Mesendoderm (in vitro differentiated cells): ENCODE measurements at places on chromosomes 13 and 19.

GRCh38 chr19:51246164-51246552, 4.7 kb upstream of the SIGLECL1 start:
- H3K4me1 ChIP-seq: no peaks in the 10 kb centered on the region
- no peaks in the 10 kb centered on the region for H3K36me3 ChIP-seq
- no peak overlapping the region for H3K4me3 ChIP-seq
- H3K27ac ChIP-seq: no peak overlapping the region

DNA sequence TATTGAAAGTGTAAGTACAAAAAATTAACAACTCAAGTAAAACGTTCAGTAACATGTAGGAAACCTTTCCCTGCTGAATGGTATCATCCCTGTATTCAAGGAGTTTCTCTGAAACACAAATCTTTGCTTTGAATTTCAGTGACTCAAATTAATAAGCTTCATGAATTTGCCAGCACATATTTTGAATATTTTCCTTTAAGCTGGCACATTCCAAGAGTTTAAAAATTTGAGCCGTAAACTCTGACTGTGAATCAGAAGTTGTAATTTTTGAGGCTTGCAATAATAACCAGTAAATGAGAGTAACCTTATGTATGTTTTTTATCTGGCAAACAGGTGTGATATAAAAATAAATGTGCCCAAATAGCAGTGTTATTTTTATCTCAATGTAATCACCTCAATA, 1722.6 kb upstream of the PRR20A start:
- no peak for DNase-seq
- H3K4me1 ChIP-seq: no peaks in the 10 kb centered on the region
- H3K4me3 ChIP-seq: no peak overlapping the region
- no peaks in the 10 kb centered on the region for H3K27me3 ChIP-seq
- H3K27ac ChIP-seq: no peak overlapping the region

DNA sequence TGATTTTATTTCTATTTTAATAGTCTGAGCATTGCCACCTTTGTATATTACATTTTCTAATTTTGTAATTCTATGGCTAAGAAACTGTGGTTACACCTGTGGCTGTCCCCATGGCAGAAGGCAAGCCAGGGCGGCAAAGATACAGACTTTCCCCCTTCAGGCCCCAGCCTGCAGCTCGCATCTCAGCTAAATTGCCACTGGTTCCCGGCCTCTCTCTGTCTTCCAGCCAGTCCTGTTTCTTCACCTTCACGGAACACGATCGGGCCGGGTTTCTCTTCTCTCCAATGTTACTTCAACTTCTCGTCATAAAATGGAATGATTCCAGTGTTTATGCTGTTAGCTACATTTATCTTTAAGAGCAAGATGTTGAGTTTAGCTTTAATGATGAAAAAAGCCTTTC, 124.5 kb upstream of the ZNF507 start:
- no peaks in the 10 kb centered on the region for H3K36me3 ChIP-seq
- no peak for DNase-seq
- no peaks in the 10 kb centered on the region for H3K4me1 ChIP-seq
- H3K4me3 ChIP-seq: no peak overlapping the region
- H3K27me3 ChIP-seq: peaks cover 8% of the 10 kb centered on the region

GRCh38 chr13:30789166-30789862, 54.0 kb downstream of the ALOX5AP start:
- no peak for DNase-seq
- H3K4me3 ChIP-seq: no peak overlapping the region
- no peaks in the 10 kb centered on the region for H3K4me1 ChIP-seq
- no peak overlapping the region for H3K27ac ChIP-seq

- H3K36me3 ChIP-seq: no peaks in the 10 kb centered on the region
- peak; percentile 87 for DNase-seq
- no peaks in the 10 kb centered on the region for H3K27me3 ChIP-seq
- no peak overlapping the region for H3K4me3 ChIP-seq
These were observed 20.9 kb downstream of the KLHL26 start for GRCh38 chr19:18657590-18658365.

DNA sequence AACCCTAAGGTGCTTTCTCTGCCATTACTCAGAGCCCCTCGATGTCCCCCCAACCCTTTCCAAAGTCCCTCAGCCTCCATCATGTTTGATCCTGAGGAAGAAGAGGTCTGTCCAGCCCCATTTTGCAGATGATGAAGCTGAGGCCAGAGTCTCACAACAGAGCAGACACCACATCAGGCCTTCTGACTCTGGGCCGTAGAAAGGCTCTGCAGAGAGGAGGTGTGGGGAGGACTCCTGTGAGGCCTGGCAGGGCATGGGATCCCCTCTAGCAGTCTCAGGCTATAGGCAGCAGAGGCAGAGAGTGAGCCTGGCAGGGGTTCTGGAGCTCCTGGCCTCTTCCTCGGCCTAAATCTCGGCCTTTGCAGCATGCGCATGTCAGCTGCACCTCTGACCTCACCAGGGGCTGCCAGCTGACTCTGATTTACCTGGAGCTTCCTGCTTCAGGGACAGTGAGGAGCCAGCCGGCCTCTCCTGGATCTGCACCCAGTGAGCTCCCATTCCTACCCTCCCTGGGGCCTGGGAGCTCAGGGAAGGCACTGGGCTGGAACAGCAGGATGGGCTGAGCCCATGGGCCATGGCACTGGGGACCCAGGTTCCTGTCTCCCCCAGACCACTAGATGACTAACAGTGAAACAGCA, 41.7 kb upstream of the VSTM2B start:
- no peak overlapping the region for H3K4me3 ChIP-seq
- H3K27me3 ChIP-seq: no peaks in the 10 kb centered on the region
- no peaks in the 10 kb centered on the region for H3K36me3 ChIP-seq
- peak; percentile 21 for DNase-seq
- no peaks in the 10 kb centered on the region for H3K4me1 ChIP-seq

DNA sequence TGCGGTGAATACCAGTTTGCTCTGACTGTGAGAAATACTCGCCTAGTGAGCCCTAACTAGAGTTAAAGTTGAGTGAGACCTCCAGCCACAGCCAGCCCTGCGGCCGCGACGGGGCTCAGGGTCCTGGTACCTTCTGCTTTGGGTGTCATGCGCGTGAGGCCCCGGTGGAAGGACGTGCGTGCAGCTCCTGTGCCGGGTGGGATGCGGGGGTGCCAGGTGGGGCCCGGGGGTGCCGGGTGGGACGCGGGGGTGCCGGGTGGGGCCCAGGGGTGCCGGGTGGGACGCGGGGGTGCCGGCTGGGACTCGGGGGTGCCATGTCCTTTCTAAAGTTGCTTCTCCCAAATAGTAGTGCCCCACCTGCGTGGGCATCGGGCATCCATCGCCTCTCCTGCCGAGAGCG, 8.5 kb upstream of the TMPRSS9 start:
- no peak overlapping the region for H3K4me3 ChIP-seq
- H3K4me1 ChIP-seq: no peaks in the 10 kb centered on the region
- no peak overlapping the region for H3K27ac ChIP-seq
- no peaks in the 10 kb centered on the region for H3K27me3 ChIP-seq
- DNase-seq: no peak

GRCh38 chr13:104414771-104415170, 1348.6 kb upstream of the SLC10A2 start:
- H3K27me3 ChIP-seq: no peaks in the 10 kb centered on the region
- H3K36me3 ChIP-seq: no peaks in the 10 kb centered on the region
- DNase-seq: no peak
- no peak overlapping the region for H3K4me3 ChIP-seq
- H3K27ac ChIP-seq: no peak overlapping the region

DNA sequence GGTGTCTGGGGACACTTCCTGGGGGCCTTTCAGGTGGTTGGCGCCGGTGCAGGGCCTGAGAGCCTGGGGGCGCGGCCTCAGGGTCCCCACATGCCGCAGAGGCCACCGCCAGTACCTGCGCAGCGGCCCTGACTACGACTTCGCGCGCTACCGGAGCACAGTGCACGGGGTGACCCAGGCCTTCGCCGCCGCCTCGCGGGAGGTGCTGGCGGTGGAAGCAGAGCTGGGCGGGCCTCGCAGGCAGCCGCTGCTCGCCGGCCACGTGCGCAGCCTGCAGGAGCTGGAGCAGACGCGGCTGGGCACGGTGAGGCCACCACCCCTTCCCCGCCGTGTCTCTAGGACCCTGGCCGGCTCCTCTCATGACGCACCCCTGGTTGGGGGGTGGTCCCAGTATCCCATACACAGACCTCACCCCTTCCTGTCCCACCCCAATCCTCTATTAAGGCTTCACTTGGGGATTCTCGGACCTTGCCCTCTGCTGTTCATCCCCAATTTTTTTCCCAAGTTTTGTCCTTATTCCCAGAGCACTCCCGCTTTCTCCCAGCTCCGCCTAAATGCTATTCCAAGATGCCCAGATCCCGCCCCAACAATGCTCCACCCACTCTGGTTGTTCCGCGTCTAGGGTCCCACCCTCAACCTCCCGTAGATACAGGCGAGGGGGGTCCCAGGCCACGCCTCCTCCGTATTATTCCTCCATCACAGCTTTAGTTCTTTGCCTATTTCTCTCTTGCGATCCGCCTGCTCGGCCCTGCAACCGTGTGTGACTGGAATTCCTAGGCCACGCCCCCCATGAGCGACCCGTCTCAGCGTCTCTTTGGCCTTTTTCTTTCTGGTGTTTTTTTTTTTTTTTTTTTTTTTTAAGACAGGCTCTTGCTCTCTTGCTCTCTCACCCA, 1.0 kb downstream of the REX1BD start:
- peaks cover 9% of the 10 kb centered on the region for H3K4me1 ChIP-seq
- peak overlapping the region; percentile 88 for H3K4me3 ChIP-seq
- peaks cover 3% of the 10 kb centered on the region for H3K36me3 ChIP-seq
- no peaks in the 10 kb centered on the region for H3K27me3 ChIP-seq
- DNase-seq: peak; percentile 94

GRCh38 chr13:30934803-30935202, 2.3 kb downstream of the TEX26 start:
- H3K27ac ChIP-seq: no peak overlapping the region
- no peaks in the 10 kb centered on the region for H3K36me3 ChIP-seq
- H3K4me3 ChIP-seq: no peak overlapping the region
- H3K4me1 ChIP-seq: peaks cover 3% of the 10 kb centered on the region

DNA sequence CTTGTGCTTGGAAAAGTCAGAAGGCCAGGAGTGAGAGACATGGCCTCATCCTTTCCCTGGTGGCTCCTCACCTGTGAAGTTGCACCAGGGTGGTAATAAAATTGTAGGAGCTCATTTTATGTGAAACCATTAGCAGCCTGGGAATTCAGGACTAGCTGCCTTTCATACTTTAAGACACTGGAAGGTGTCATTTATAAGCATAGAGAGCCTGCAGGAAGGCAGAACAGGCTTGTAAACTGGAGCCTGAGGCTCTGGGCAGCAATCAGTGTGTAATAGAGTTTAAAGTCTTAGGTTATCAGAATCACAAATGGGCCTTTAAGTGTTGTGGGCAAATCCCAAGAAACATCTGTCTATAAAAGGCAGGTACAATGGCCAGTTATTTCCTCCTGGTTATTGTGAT, 127.2 kb downstream of the TM9SF2 start:
- H3K36me3 ChIP-seq: no peaks in the 10 kb centered on the region
- no peak for DNase-seq
- peaks cover 2% of the 10 kb centered on the region for H3K4me1 ChIP-seq
- H3K4me3 ChIP-seq: no peak overlapping the region
- H3K27ac ChIP-seq: no peak overlapping the region
- no peaks in the 10 kb centered on the region for H3K27me3 ChIP-seq

DNA sequence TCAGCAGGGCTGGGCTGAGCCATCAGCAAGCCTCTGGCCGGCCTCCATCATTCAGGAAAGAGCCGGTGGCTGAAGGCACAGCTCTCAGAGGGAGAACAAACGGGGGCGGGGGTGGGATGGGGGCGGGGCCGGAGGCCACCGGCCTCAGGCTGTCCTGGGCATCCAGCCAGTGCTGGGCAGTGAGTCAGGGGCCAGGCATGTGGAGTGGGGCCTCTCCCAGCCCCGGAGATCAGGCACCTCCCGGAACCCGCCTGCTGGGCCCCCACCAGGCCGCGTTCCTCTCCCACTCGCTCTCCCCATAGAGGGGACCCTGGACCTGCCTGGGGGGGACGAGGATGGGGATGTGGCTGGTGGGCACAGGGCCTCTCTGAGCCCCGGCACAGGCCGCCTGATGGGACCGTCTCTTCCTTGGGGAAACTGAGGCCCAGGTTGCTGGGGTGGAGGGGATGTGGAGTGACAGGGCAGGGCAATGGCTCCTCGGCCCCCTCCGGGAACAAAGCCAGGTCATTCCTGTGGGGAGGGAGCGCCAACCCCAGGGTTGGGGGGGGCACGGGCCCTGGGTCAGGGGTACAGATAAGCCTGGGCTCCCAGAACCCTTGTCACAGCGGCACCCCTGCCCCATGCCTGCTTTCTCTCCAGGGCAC, 12.9 kb downstream of the SPC24 start:
- H3K4me3 ChIP-seq: no peak overlapping the region
- H3K4me1 ChIP-seq: peaks cover 10% of the 10 kb centered on the region
- peak overlapping the region; percentile 96 for H3K27ac ChIP-seq
- peak; percentile 92 for DNase-seq
- H3K27me3 ChIP-seq: no peaks in the 10 kb centered on the region
- H3K36me3 ChIP-seq: peaks cover 7% of the 10 kb centered on the region

DNA sequence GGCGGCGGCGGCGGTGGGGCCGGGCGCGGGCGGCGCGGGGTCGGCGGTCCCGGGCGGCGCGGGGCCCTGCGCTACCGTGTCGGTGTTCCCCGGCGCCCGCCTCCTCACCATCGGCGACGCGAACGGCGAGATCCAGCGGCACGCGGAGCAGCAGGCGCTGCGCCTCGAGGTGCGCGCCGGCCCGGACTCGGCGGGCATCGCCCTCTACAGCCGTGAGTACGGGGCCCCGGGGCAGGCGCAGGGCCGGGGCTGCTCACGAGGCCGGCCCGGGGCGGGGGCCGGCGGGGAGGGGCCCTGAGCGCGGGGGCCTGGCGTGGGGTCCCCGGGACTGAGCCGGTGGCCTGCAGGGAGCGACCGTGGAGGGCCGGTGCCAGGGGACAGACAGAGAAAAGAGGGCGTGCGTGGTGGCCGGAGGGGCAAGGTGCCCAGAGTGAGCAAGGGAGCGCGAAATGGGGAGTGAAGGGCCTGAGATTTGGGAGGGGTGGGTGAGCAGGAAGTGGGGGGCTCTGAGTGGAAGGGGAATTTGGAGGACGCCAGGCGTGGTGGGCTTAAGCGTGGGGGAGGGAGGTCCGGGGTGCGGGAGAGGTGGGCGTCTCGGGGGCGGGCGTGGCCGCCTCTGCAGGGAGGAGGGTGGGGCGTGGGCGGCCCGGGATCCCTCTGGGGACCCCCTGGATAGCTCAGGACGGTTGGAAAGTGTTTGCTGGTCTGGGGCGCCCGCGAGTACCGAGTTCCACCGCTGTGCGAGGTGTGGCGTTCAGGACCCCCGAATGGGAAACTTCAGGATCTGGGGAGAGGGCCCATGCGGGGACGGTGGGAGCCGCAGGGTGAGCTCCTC, 575 bp downstream of the CARM1 start:
- H3K27ac ChIP-seq: peak overlapping the region; percentile 84
- H3K4me1 ChIP-seq: no peaks in the 10 kb centered on the region

DNA sequence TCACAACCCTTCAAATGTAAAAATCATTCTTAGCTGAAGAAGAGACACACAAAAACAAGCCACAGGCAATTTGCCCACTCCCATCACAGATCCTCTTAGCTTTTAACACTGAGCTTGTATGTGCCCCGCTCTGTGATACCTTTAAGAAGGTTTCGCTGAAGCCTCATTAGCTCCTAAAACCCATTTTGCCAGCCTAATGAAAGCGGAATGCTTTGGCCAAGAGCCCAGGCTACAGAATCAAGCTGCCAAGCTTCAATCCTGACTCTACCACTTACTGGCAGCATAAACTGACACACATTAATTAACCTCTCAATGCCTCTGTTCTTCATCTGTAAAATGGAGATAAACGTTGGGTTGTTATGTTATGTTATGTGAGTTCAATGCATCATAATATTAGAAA, 10.5 kb downstream of the ZNF112 start:
- no peaks in the 10 kb centered on the region for H3K36me3 ChIP-seq
- no peaks in the 10 kb centered on the region for H3K4me1 ChIP-seq
- no peak overlapping the region for H3K27ac ChIP-seq
- H3K27me3 ChIP-seq: no peaks in the 10 kb centered on the region

- H3K4me3 ChIP-seq: no peak overlapping the region
- H3K36me3 ChIP-seq: no peaks in the 10 kb centered on the region
- H3K4me1 ChIP-seq: no peaks in the 10 kb centered on the region
- H3K27ac ChIP-seq: no peak overlapping the region
These were observed 5.6 kb upstream of the KLK13 start for GRCh38 chr19:51070334-51071094.
